Activated naive CD4-positive, alpha-beta T cell treated with anti-CD3 and anti-CD28 coated beads, Interleukin-2, amount 50 U/mL, for 16 hours (primary cell): ENCODE measurements at places on chromosomes 5 and 9.

- DNase-seq: no peak
These were observed 31.6 kb downstream of the ACSL6 start for GRCh38 chr5:131979816-131980215.

DNA sequence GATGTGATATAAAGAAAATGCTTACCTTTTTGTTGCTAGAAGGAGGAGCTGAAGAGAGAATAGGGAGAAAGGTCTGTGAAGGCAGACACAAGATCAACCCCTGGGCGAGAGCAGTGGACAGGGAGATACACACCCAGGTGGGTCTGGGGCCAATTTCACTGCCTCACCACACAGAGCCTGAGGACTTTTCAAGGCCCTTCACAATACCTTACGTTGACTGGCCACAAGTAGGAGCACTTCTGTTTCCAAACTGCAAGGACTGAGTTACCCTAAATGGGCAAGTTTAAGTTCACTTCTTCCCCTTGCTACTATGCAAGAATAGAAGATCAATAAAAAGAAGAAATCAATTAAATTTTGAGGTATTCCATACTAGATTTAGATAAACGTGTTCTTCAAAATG, 174.5 kb upstream of the SLC12A2 start:
- DNase-seq: no peak

- DNase-seq: no peak
These were observed 242.1 kb downstream of the HSPA4 start for GRCh38 chr5:133293960-133294359.

- DNase-seq: no peak
These were observed 28.7 kb downstream of the PCSK1 start for GRCh38 chr5:96404191-96404867.

GRCh38 chr9:81156381-81156780, 533.0 kb downstream of the TLE1 start:
- no peak for DNase-seq

- no peak for DNase-seq
These were observed 86.8 kb downstream of the C9orf152 start for GRCh38 chr9:110121170-110121569.

DNA sequence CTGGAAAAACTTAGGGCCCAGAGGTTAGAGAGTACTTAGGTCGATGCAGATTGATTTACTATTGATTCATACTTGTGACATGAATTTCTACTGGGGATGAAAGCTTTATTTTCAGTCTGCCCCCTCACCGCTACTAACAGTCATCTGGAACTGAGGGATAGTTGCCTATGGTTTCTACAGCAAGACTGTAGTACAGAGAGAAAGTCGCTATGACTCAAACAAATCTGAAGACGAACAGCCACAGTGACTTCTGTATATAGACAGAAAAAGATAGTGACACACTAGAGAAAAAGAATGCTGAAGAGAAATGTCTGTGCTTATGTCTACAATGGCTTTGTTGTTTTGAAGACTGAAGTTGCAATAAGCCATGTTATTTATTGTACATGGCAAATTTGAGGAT, 17.3 kb downstream of the OR13D1 start:
- no peak for DNase-seq
